ENCODE measurements at places on chromosomes 12 and 14.

DNA sequence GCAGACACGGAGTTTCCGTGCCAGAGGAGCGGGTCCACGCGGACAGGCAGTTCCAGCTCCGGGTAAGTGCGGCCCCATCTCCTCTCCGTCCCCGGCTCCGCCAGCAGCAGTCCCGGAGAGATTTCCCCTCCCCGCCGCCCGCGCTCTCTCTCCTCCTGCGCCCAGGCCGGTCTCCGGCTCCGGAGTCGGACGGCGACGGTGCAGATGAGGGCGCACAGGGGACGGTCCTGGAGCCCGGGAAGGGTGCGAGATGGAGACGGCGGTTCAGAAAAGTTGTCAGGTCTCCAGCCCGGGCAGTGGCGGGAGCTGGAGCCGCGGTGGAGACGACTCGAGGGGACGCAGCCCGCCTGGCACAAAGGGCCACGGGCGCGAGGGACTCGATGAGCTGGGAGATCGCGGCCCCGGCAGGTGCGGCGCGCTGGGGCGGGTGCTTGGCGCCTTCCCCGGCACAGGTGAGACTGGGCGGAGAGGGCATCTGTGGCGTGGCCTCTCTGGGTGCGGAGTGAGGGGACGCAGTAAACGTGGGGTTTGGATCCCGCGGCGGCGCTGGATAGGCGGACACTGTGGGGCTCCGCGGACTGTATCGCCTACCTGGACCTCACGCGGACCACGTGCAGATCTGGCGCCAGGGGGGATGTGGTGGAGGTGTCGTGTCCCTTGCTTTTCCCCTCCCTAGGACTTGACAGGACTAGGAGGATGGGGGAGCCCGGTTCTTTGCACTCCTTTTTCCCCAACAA is 1540.3 kb upstream of the TMEM132C start:
- DNase-seq, result no peak

DNA sequence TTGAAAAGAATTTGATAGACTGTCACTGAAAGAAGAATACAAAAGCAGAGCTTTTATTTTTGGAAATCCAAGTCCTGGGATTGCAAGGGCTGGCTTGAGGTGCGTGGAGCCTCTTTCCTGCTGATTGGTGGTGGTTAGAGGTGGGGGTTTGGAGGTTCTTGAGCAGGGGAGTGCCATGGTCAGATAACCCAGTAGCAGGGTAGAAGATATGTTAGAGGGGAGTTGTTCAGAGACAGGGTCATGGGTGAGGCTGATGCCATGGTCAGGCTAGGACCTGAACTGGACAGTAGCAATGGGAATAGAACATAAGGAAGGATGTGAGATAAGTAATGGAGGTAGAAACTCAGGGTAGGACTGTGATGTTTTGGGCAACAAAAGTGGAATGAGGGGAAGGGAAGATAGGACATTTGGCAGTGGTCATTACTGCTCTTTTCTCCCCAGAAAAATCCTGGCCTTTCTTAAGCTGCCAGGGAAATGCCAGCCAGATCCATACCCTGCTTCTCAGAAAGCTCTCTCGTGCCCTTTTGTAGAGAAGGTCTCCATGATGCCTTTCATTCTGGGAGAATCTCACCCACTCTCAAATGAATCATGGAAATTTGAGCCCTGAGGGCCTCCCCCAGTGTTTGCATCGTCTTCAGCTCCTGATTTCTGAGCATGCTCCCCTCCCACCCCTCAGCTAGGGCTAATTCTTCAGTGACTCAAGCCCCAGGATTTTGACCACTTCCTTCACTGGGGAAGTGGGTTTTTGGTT is 9.5 kb downstream of the EMP1 start:
- no peak for DNase-seq

GRCh38 chr12:122346054-122346453 is 76.4 kb downstream of the CLIP1 start:
- DNase-seq, result no peak

GRCh38 chr12:98686603-98687002 is 41.5 kb downstream of the APAF1 start:
- no peak for DNase-seq

DNA sequence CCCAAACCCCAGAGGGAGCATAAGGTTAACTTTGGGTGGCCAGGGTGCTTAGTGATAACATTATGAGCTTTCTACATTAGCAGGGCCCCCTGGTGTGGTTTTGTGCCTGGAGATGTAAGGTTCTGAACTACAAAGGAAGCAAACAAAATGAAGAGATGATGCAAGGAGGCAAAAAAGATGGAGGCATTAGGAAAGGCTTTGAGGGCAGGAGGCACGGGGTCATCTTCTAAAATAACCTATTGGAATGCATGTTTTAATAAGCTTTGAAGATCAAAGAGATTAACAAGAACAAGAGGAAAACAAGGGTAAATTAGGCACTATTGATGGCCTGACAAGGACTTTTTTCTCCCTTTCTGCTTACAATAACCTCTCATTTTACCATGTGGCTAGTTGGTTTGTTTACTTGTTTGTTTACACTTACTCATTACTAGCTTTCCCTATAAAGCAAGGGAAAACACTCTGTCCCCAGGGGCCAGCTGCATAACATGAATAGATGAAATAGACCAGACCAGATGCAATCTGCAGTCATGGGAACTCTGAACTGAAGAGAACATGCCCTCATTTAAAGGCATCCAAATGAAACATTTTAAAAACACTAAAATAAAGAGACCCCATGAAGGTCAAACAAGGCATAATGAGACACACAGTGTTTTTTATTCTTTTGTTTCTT is 390.3 kb downstream of the DIO2 start:
- no peak for DNase-seq

GRCh38 chr12:133130808-133131128 is 341 bp downstream of the ZNF10 start:
- no peak for DNase-seq

GRCh38 chr14:100297320-100298300 is 8.6 kb downstream of the SLC25A29 start:
- no peak for DNase-seq

DNA sequence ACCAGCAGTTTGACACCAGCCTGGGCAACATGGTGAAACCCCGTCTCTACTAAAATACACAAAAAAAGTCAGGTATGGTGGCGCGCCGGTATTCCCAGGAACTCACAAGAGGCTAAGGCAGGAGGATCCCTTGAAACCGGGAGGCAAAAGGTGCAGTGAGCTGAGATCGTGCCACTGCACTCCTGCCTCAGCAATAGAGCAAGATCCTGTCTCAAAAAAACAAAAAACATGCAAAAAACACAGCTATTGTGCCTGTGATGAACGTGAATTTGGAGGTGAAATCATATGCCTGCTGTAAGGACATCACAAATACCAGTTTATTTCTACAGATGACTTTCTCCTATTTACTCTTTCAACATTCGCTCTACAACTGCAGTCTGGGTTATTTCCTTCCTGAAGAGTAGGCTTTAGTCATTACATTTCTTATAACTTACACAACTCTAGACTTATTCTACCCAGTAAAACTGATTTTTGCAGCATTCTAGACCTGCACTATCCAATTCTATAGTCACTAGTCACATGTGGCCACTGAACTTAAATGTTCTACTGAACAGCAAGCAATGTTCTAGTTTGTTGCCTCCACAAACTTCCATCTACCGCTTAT is 48.3 kb downstream of the HNRNPC start:
- DNase-seq, result no peak

DNA sequence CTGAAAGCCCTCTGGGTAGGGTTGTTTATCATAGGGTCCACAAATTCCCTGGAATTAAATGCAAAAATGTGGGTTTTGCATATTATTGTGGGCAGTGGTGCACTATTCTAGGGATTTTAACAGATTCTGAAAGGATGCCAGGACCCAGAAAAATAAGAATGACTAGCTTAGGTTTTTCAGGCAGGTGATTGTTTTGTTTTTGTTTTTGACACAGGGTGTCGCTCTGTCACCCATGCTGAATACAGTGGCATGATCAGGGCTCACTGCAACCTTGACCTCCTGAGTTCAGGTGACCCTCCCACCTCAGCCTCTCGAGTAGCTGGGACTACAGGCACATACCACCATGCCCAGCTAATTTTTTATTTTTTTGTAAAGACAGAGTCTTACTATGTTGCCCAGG is 19.2 kb downstream of the GALNT6 start:
- DNase-seq, result no peak

- no peak for DNase-seq
Measured at GRCh38 chr12:71703206-71703605, 17.3 kb downstream of the TMEM19 start.

DNA sequence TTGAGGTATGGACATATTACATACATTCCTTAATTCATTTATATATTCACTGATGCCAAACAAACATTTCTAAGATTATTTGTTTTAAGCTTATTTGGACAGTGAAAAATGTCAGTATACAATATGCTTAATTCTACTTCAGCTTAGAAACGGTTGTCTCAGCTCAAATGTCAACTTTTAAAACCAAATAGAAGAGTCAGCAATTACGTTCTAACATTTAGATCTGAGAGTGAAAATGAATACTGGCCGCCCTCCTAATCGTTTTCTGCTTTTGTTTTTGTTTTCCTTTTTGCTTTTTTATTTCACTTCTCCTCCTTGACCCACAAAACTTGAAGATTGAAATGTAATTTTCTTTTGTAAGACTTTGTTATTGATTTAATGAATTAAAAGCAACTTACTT is 19.7 kb upstream of the RERG start:
- no peak for DNase-seq

DNA sequence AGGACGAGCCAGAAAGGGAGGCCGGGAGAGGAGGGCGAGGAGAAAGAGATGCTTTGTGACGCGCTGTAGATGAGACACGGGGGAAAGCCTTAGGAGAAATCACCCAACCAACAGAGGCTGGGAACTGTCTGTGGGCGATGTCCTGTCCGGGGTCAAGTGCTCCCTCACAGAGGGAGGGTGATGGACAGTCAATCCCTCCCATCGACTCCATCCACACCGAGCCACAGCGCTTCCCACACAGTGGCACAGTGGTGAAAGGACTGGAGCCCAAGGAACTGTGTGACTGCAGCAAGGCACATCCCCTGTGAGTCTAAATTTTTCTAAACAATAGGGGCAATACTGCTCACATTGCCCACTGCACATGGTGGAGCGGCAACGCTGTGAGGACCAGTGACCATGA is 89.1 kb downstream of the TTC7B start:
- DNase-seq, result no peak

DNA sequence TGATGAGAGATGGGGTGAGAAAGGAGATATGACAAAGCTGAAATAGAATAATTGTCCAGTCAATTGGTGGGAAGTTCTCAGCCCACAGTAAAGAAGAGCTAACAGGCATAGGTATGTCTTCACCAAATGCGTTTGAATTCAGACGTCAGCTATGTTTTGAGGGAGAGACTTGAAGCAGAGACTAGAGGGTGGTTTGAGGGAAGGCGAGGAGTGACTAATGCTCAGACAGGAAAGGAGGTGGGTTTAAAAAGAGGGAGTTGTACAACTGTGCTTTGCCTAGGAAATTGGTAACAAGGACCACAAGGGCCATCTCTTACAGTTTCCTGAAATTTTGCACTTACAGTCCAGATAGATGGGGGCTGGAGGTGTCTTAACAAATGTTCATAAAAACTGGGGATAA is 6.4 kb downstream of the JKAMP start:
- no peak for DNase-seq

DNA sequence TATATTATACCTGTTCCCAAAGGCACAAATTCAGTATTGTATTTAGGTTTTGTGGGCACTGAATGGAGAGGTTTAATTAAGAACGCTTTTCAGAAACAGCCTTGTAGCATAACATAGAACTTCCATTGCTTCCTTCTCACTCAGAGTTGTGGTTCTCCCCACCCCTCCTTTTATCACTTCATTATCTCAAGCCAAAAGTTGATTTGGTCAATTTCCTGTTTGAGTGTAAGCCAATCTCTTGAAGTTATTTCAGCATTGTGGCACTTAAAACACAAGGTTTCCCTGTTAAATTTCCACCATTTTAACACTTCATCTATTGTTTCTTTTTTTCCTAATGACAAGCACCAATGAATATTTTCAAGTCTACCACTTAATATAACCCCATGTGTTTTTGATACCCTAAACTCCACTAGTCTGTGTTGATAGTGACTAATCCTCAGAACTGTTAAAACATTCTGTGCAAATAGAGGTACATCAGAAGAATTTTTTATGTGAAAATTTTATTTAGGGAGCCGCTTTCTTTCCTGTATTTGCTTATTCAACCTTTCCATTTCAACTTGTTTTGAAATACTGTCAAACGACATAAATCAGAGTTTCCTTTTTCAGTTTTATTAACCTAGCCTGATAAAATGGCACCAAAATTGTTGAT is 340.1 kb downstream of the BCAT1 start:
- no peak for DNase-seq

GRCh38 chr12:32896432-32897280 is at the start of gene PKP2:
TSS of gene PKP2 (minus strand) at chr12:32896777. CDS start at chr12:32896731, 46 bp downstream.
- no peak for DNase-seq

- DNase-seq, result no peak
Measured at GRCh38 chr12:59587710-59588109, 8.1 kb upstream of the SLC16A7 start.

DNA sequence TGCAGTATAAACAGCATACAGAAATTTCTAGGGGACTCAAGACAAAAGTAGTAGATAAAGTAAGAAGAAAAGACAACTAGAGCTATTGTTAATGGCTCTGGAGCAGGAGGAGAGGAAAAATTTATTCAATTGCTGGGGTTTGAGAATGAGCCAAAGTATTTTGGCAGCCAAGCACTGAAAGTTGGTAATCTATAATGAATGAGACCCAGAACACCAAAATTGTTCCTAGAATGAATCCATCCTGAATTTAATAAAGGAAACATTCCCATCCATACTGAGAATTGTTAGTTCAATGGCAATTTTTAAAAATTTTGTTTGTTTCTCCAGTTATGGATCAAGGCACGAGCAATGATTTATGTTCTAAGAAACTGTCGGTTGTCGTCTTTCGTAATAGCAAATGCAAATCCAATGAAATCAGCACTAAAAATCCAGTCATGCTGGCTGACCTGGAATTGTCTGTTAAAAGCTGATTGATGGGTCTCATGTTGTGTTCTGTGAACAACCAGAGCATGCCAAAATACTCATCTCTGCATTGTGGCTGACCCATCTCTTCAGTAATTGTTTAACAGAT is 170.9 kb upstream of the LMNTD1 start:
- DNase-seq, result no peak

DNA sequence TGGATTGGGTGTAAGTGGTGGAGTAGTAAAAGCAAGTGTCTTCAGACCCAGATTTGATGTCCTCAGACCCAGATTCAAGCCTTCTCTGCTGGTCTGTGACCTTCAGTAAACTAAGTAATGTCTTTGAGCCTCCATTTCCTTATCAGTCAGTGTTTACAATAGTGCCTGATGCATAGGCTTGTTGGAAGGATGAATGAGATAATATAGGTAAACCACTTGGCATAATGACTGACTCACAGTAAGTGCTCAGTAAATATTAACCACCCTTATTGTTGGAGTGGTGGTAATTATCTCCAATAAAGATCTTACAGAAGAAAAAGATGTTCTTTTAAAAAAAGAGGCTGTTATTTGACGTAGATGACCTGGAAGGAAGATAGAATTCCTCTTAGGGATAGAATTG is 86.2 kb downstream of the IGF1 start:
- no peak for DNase-seq

- no peak for DNase-seq
Measured at GRCh38 chr14:91402771-91403600, 14.6 kb downstream of the CCDC88C start.

- DNase-seq, result no peak
Measured at GRCh38 chr12:88985011-88985410, 367.3 kb downstream of the DUSP6 start.

Measured in NCI-H187 (cell line).